NCI-H2227 treated with DMSO at 0.1 percent for 48 hours (cell line): ENCODE measurements at places on chromosomes 16 and 17.

DNA sequence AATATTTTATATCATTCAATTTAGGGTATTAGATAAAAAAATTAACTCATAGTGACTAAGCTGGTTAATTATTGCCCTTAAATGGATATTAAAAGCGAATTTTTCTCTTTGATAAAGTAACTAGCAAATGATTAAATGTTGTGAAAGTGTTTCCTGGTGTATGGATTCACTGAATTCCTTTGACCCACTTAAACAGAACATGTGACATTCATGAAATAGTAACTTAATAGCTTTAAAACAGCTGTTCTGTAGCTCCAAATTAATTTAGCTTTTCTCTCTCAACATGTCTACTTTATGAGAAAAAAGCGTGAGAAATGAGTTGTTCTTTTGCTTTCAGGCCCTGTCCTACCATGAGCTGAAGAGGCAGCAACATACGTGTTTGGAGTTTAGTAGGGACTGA lies 36.4 kb upstream of the APPBP2 start:
- no peak for DNase-seq

- DNase-seq: no peak
Observed at GRCh38 chr16:77679391-77679790, 42.9 kb upstream of the NUDT7 start.

DNA sequence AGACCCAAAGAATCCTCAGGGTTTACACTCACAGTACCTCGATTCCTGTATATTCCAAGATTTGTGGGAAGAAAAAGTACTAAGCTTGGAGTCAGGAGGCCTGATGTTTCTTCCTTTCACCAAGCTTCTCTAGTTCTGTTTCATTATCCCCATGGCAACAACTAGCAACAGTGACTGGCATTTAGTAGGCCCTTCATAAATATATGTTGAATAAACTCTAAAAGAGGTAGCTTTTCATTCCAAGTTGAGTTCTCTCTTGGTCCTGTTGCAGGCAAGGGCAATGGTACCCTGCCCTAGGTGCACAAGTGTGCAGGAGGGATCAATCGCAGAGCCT lies 527 bp upstream of the UBE2Z start:
- peak; percentile 82 for DNase-seq

DNA sequence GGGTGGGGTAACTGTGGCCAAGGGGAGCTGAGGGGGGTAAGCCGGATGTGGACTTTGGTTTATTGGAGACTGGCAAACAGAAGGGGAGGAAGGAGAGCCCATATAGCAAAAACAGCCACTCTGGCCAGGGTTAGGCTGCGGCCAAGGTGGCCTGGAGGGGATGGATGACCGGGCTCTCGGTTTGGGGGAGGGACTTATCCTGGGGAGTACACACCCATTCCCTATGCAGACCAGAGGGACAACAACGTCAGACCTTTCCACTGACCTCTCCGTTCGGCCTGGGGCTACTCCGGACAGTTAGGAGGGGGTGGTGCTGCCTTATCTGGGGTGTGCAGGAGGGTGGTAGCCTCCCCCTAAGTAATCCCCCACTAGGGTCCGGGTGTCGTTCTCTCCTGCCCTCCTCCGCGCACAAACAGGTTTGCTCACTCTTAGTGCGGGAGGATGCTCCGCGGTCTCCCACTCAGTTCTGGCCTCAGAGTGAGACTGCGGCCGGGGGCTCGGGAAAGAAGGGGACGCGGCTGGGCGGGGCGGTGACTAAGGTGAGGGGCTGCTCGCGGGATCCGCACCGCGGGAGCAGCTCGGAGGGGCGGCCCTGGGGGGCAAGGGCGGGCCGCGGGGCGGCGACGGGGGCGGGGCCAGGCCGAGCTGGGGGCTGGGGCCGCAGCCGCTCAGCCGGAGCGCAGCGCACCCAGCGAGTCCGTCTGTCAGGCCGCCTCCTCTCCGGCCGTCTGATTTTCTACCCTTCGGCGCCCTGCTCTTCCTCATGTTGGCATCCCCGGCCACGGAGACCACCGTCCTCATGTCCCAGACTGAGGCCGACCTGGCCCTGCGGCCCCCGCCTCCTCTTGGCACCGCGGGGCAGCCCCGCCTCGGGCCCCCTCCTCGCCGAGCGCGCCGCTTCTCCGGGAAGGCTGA lies at the start of gene WNK4:
Gene WNK4 (plus strand): TSS at position 675 of the 915 bp plus-strand sequence. CDS start 89 bp downstream, at position 764.
- peak; percentile 69 for DNase-seq

GRCh38 chr16:86869288-86870022 lies 291.1 kb downstream of the FOXL1 start:
- DNase-seq: no peak

- DNase-seq: no peak
Observed at GRCh38 chr17:79784353-79785016, 6.5 kb downstream of the CBX2 start.

GRCh38 chr17:83030432-83030831 lies 49.0 kb upstream of the METRNL start:
- no peak for DNase-seq

- no peak for DNase-seq
Observed at GRCh38 chr17:31792007-31792585, 66.9 kb downstream of the COPRS start.

- no peak for DNase-seq
Observed at GRCh38 chr17:73482251-73482716, 162.0 kb downstream of the SDK2 start.

- no peak for DNase-seq
Observed at GRCh38 chr16:89392881-89393737, 97.3 kb downstream of the ANKRD11 start.

GRCh38 chr17:51869387-51869786 lies 289.1 kb downstream of the CA10 start:
- no peak for DNase-seq

DNA sequence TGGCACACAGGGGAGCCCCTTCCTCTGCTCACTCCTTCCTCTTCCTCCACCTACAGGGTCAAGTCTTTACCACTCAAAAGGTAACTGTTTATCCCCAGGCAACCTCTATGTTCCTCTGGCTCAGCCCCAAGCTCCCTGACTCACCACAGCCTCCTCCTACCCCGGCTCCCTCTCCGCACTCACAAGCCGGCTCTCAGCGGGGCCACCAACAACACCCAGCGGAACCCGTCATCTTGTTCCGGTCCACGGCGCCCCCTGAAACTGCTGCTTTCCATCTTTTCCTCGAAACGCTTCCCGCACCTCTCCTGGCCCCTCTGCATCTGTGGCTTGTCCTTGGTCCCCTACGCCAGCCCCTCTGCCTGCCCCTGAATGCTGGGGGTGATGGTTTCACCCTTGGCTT lies 58.4 kb downstream of the NXN start:
- DNase-seq: no peak

GRCh38 chr17:71460943-71461342 lies 659.9 kb upstream of the SOX9 start:
- DNase-seq: no peak

DNA sequence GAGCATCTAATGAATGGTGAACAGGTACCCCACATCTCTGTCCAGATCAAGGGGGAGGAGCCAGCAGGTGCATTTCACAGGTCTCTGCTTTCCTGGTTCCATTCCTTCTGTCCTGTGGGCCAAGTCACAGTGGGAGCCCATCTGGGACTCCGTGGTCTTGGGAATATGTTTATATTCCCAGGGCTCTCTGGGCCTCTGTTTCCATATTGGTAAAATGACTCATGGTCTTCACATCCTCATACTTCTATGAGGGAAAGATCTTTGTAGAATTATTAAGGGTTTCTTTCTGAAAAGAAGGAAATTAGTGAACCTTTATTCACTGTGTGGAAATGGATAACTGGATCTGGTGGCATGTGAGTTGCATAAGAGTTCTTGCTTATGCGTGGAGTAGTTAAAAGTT lies 6.2 kb downstream of the MYOCD start:
- no peak for DNase-seq

DNA sequence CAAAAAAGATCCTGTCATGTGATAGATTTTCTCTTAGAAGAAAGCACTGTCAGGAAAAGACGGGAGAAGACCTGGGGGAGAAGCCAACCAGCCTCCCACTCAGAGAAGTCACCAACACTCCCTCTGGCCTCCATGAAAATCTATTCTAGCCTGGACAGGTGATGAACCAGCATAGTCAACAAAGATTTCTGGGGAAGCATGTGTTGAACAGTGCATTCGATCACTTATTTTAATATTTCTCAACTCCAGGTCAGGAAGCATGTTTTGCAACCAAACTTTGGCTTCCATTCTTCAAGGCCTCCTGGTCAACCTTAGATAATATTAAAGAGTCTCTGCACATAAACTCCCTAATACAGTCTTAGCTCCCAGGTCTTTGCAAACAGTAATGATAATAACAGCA lies 74.7 kb upstream of the ERCC4 start:
- DNase-seq: no peak

GRCh38 chr17:46090871-46091270 lies 91.8 kb downstream of the STH start:
- no peak for DNase-seq

DNA sequence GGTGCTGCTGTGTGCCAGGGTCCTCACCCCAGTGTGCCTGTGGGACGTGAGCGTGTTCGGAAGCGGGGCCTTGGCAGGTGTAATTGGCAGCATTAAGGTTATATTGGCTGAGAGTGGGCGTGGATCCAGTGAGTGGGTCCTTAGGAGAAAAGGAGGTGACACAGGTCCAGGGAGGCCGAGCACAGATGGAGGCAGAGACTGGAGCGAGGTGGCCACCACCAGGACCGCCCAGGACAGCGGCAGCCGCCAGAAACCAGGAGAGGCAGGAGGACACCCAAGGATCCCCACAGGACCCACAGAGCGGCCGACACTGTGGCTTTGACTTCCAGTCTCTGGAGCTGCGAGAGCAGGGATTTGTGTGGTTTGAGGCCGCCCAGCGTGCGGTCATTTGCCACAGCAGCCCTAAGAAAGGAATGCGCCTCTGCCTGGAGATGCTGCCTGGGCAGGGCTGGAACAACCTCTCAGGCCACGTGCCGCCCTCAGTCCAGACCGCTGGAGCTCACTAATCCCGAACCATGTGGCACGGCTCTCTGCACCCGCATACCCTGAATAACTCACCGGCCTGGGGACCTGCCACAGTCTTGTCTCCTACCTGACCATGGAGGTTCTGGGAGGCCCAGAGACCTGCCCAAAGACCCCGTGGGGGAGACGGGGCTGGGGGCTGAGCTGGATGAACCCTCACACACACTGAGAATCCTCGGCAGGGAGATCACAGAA lies 45.4 kb downstream of the SOX8 start:
- DNase-seq: no peak

GRCh38 chr17:13640551-13640950 lies 38.8 kb upstream of the HS3ST3A1 start:
- no peak for DNase-seq

- DNase-seq: no peak
Observed at GRCh38 chr17:19742495-19742894, 5.6 kb downstream of the ALDH3A1 start.

DNA sequence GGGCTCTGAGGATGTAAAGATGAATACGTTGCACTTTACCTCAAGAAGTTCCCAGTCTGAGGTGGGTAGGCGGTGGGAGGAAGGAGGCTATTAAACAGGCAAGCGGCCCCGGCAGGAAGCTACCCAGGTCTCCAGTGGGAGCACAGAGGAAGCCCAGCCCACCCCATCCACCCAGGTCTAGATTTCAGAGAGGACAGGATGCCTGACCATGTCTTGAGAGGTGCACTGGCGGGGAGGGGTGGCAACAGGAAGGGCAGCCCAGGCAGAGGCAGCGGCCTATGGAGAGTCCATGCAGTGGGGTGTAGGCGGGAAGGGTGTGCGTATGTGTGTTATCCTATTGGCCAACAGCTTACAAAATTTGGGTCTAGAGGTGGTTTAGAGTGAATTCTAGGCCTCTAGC lies 13.9 kb downstream of the SARM1 start:
- DNase-seq: no peak

GRCh38 chr16:67158637-67159600 lies 790 bp downstream of the TRADD start:
- DNase-seq: no peak

DNA sequence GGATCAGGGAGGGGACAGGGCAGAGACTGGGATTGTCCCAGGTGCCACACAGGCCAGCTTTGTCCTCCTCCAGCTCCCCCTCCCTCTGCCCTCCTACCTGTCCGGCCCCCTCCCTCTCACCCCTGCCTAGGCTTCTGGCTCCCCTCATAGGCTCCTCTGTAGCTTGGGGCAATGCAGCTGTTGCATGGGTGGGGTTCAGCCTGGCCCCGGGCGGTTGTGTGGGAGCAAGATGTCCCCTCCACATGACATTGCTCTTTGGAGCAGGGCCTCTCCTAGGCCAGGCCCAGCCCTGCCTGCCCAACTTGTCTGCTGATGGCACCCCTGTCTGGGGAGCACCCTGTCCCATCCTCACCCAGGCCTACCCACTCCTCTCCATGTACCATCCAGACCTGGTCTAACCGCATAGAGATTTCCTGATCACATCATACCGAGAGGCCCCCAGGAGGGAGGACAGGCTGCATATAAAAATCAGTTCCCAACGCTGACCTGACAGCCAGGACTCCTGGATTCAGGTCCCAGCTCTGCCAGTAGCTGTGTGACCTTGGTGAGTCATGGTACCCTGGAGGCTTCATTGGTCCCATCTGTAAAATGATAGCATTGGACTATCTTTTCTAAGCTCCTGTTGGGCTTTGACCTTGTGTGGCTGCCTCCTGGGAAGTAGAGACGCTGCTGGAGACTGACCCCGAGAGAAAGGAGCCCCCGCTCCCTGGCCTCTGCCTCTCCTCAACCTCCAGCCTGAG lies 48.8 kb upstream of the DLX4 start:
- no peak for DNase-seq

- DNase-seq: no peak
Observed at GRCh38 chr17:70365091-70365583, 195.8 kb downstream of the KCNJ2 start.
